ENCODE measurements at places on chromosomes 4 and X.
A peak's percentile ranks its signal among the peaks of the same experiment; 100 is the strongest.

DNA sequence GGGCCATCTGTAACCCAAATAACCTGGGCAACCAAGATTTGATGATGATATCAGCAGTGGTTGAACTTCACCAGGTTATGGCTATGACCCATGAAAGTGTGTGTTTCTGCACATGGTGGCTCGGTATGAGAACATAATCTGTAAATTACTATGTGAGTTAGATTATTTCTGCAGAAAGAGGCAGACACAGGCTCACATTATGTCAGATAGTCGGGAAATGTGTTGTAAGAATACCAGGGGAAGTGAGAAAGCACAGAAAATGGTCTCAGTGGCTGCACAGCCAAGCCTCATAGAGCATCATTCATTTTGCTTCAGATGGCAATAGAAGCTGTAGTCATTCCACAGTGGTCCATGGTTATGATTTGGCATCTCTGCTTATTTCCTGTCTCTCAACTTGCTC, 63.0 kb upstream of the RBPJ start:
- no peak for DNase-seq

GRCh38 chrX:54066841-54067240, 22.6 kb upstream of the PHF8 start:
- no peak for DNase-seq

DNA sequence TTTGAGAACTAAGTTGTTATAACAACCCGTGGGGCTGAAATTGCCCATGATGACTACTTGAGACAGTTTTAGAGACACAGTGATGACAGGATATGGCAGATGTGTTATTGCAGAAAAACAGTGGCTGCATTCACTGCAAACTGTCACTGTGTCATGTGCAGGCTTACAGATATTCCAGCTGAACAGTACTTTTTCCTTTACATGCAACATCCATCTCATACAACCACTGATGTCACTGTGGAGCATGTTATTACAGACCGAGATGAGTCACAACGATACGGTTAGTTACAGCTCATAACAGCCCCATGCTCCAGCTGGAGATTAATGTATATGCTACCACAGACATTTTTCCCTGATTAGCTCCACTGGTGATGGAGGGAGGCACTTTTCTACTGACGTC, 207.4 kb downstream of the TMA16 start:
- no peak for DNase-seq

GRCh38 chr4:83876047-83876446, 340.1 kb downstream of the GPAT3 start:
- DNase-seq, result no peak

DNA sequence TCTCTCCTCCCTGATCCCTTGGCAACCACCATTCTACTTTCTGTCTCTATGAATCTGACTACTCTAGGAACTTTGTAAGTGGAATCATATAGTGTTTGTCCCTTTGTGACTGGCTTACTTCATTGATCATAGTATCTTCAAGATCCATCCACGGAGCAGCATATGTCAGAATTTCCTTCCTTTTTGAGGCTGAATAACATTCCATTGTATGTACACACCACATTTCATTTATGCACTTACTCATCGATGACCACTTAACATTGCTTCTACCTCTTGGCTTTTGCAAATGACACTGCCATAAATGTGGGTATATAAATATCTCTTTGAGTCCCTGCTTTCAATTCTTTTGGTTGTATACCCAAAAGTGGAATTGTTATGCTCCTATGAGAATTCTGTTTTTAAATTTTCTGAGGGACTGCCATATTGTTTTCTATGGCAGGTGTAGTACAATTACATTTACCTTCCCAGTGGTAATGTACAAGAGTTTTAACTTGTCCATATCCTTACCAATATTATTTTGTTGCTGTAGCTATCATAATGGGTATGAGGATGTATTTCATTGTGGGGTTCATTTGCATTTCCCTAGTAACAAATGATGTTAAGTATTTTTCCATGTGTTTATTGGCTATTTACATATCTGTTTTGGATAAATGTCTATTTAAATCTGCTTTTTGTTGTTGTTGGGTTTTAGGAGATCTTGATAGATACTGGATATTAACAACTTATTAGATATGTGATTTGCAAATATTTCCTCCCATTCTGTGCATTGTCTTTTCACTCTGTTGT, 466.1 kb downstream of the C4orf33 start:
- DNase-seq, result no peak

DNA sequence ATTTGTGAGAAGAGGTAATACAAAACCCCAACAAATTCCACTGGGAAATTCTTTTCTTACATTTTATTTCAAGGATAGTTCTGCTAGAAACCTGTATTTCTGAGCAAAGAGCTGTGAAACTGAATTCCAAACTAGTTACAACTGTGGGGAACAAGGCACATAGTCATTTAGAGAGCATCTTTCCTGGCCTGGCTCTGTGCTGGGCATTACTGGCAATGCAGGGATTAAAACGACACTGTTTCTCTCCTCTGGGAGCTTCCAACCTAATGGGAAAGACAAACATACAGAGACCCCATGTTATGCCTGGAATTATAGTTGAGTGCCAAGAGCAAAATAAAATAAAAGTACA, 36.5 kb downstream of the SUPT20HL1 start:
- DNase-seq, result no peak

DNA sequence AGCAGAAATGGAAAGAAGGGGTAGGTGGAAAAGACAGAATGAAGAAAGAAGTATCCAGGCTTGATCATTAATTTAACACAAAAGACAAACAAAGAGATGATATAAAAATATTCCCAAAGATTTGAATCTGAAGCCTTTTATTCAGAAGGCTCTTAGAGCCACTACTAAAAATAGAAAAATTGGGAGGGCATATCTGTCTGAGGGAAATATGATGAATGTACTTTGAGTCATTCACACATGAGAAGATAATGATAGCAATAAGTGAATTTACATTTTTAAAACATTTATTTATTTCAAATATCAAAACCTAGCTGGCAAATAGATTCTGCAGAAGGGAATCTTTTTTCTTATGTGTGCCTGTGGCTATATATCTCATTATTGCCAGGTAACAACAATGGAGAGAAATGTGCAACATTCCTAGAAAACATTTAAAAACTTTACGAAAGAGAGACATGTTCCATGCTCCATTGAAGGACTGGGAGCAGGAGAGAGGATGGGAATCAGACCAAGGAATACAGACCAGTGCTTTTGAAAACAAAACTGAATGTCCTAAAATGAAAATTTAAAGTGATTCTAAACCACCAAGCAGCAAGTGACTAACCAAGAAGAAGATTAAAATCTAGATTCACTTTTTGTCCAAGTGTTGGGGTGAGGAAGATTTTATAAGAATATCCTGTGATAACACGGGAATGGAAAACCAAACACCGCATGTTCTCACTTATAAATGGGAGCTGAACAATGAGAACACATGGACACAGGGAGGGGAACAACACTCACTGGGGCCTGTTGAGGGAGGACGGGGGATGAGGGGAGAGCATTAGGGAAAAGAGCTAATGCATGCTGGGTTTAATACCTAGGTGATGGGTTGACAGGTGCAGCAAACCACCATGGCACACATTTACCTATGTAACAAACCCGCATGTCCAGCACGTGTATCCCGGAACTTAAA, 41.2 kb downstream of the ANXA5 start:
- DNase-seq, result no peak

DNA sequence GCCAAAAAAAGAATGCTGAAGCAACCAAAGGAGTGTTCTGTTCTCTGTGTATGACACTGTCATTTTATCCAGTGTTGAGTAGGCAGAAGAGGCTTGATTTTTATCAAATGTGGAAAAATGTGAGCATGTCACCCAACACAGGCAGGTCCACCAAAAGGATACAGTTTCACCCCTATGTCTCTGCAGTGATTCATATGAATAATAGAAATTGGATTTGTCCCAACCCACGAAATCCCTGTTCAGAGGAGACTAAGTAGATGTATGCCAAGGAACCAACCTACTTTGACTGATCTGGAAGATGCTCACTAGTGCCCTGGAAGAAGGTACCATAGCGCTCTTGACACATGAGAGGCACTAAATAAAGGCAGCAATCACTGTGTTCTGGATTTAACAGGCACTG, 72.5 kb downstream of the FGF13 start:
- no peak for DNase-seq

DNA sequence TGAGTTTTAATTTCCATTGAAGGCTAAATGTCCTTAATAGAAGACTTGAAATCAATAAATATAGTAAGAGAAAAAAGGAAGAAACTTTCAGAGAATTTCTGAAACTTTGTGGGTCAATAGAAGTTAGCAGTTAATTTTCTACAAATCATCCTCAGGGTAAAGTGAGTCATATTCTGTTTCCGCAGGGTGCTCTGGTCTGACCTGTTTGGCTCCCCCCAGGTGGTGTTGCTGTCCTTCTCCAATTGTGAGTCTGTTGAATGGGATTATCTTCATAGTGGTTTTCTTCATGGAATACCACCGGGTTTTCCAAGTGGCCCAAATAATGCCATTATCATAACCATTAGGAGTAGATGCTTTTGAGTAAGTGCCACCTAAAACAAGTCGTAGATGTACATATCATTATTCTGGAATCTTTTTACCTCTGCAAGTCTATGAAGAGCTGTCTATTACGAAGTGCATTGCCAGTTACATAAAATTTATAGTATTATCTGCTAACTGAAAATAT, 7.7 kb downstream of the FGG start:
- no peak for DNase-seq

GRCh38 chr4:60885011-60885410, 315.1 kb upstream of the ADGRL3 start:
- no peak for DNase-seq

DNA sequence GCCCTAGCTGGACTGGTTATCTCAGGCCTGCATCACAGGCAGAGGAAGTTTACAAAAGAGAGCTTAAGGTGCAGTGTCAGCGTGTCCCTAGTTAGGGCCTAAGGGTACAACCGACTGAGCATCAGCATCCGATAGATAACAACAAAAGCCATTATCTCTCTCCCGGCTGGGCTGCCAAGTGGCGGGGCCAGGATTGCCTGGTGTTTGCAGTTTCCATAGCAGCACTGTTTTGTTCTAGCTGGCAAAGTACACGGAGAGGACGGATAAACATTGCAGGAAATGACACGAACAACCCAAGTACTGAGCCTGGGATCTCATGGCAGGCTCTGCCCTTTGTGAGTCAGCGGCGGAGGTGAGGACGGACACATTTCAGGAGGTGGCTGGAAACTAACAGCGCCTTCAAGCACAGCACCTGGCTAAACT, 104.7 kb upstream of the NOCT start:
- DNase-seq, result peak; percentile 37

- DNase-seq, result no peak
Observed at GRCh38 chr4:6908432-6909112, 1.1 kb upstream of the TBC1D14 start.

DNA sequence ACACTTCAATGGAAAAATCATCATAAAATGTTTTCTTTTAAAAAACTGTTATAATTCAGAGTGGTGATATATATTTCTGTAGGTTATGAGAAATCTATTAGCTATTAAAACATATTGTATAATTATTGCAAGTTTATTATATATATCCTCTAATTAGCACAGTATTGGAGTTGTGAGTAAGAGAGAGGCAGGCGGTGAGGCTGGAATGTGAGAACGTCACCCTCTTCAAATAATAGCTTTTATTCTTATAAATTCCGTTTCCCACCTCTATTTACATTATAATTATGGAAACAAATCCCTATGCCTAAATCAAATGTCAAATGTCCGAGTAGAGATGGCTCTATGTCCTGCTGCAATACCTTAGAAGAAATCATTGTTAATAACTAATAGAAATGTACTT, 292.9 kb downstream of the ADGRL3 start:
- no peak for DNase-seq

GRCh38 chrX:154607370-154607769, 11.7 kb downstream of the CTAG1B start:
- no peak for DNase-seq

- no peak for DNase-seq
Observed at GRCh38 chr4:89300499-89300898, 7.1 kb downstream of the GPRIN3 start.

DNA sequence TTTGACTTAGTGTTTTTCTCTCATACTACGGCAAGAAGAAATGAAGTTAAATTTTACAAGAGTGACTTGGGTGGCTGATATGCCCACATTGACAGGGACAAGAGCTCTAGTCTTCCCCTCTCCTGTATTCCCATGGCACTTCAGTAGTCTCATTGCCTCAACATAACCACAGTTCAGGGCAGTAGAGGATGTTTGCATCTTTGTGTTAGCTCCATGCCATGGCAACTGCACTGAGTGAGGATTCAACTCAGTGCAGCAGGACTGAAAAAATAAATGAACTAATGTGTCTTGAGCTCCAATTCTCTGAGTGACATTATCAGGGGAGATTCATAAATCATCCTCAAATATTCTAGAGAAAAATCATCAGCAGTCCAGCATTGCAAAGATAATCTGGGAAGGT, 78.8 kb downstream of the TET2 start:
- no peak for DNase-seq

DNA sequence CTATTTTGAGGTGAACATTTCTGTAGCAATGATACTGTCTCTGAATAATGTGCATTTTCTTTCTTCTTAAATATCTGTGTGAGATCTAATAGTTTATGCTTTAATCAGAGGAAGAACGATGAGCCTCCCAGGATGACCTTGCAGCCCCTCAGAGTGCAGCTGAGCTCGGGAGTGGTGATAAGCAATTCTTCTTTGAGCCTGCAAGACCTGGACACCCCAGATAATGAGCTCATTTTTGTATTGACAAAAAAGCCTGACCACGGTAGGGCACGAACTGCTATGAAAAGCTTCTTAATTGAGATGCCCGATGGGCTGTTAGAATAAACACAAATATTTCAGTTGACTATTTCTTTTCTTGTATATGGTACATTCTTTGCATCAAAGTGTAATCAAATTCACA, 105.0 kb upstream of the ANXA3 start:
- no peak for DNase-seq

DNA sequence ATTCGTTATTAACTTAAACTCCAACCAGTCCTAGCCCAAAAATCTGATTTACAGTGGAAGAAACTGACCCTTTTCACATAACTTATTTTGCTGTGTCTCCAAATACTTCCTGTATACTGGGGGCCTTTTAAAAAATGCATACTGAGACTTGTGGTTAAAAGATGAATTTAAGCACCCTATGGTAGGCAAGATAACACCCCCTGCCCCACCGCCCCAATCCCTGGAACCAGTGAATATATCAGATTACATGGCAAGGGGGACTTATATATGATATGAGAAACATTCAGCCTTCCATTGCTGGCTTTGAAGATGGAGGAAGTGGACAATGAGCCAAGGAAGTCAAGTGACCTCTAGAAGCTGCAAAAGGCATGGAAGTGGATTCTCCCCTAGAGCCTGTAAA, 3.1 kb upstream of the CLCN3 start:
- no peak for DNase-seq

DNA sequence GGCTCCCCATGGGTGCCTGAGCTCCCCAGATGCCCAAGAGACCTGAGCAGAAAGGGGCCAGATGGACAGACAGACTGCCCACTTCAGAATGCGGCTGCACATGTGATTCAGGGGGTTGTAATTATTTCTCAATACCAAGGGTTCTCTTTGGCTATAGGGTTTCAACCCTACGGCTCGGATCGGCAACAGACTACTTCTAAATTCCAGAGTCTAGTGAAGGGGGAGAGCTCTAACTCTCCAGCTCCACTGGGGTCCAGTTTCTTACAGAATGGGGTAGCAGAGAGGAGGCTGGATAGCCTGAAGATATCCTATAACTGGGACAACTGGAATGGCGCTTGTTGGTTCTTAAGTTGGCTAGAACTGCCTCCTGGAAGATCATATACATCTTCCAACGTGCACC, 136.3 kb downstream of the MGST2 start:
- no peak for DNase-seq

- DNase-seq, result no peak
Observed at GRCh38 chrX:154355776-154356140, 18.7 kb downstream of the FLNA start.
